NCI-H1092 (cell line): ENCODE measurements at places on chromosomes 5 and 9.
A peak's percentile ranks its signal among the peaks of the same experiment; 100 is the strongest.

DNA sequence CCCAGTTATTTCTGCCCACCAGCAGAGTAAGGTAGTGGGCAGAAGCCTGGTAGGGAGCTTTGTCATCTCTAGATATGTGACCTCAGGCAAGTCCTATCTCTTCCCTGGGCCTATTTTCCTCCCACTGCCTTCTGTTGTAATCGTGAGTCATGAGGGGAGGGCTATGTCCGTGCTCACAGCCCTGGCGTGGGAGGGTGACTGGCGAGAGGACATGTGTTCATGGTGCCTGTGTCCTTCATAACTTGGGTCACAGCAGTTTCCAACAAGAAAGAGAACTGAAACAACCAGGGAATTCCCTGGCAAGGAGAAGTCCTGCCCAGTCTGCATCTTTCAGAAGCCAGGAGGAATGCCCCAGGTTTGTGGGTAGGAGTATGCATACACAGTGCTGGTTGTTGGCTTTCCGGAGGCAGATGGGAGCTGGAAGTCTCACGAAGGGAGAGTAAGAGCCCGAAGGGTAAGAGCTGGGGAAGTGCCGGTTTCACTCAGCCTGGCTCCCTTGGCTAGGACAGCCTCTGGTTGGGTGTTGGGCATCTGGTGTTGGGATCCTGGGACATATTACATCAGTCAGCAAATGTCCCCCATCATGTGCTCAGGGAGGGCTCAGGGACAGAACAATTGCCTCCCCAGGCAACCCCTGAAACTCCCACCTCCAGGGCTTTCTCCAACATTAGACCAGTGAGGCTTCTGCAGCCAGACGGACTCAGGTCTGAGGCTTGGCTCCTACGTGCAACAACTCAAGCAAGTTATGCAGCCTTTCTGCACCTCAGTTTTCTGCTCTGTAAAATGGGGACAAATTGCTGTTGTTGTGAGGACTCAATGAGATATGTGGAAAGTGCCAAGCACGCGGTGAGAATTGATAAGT is 4.3 kb upstream of the TIFAB start:
- no peak for DNase-seq

- DNase-seq, result no peak
These were observed 1782.4 kb upstream of the WWC1 start for GRCh38 chr5:166509085-166509484.

GRCh38 chr9:20604562-20604961 is 17.7 kb downstream of the MLLT3 start:
- no peak for DNase-seq

DNA sequence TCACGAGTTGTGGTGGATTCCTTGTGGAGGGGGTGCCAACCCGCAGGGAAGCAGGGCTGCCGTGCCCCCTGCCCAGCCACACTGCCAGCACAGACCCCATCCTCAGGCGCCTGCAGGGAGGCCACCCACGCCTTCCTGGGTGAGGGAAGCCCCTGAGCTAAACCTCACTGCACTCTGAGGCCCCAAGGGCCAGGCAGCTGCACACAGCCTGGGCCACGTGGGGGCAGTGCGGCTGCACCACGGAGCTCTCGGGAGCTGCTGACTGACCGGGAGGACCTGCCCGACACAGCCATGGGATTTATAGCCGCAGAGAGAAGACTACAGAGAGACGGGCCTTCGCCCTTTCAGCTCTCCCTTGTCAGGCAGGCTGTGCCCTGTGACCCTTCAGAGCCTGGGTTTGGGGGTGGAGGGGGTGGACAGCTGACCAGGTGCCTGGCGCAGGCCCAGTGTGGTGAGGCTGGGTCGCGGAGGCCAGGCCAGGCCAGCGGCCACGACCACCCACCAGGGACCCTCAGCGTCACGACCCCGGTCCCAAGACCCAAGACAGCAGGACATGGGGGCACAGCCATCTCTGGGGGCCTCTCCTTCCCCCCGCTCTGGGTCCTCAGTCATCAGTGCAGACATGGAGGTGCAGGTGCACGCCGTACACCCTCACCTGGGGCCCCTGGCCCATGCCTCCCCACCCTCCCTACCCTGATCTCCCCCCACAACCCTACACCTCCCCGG is 4.3 kb upstream of the AHRR start:
- DNase-seq, result peak; percentile 64

DNA sequence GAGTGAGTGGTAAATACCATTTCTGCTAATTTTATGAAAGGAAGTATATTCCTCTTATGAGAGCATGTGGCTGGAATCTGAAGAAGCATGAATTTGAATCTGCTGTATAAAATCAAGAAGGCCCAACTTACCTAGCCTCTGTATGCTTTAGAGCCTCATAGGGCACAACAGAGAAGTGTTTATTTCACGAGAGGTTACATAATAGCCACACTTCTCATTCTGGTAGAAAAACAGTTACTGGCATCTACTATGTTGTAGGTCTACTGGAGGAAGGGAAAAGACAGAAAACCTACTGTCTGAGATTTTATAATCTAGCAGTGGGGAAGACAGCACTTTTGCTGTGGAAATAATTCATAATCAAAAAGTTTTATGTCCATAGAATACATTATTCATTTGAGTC is 172.6 kb upstream of the ZNF608 start:
- DNase-seq, result no peak

- no peak for DNase-seq
These were observed 109.8 kb downstream of the NR6A1 start for GRCh38 chr9:124661271-124661670.

GRCh38 chr5:89606939-89607534 is 724.1 kb upstream of the MEF2C start:
- no peak for DNase-seq

- DNase-seq, result no peak
These were observed 14.7 kb downstream of the SLC45A2 start for GRCh38 chr5:33969572-33970452.

DNA sequence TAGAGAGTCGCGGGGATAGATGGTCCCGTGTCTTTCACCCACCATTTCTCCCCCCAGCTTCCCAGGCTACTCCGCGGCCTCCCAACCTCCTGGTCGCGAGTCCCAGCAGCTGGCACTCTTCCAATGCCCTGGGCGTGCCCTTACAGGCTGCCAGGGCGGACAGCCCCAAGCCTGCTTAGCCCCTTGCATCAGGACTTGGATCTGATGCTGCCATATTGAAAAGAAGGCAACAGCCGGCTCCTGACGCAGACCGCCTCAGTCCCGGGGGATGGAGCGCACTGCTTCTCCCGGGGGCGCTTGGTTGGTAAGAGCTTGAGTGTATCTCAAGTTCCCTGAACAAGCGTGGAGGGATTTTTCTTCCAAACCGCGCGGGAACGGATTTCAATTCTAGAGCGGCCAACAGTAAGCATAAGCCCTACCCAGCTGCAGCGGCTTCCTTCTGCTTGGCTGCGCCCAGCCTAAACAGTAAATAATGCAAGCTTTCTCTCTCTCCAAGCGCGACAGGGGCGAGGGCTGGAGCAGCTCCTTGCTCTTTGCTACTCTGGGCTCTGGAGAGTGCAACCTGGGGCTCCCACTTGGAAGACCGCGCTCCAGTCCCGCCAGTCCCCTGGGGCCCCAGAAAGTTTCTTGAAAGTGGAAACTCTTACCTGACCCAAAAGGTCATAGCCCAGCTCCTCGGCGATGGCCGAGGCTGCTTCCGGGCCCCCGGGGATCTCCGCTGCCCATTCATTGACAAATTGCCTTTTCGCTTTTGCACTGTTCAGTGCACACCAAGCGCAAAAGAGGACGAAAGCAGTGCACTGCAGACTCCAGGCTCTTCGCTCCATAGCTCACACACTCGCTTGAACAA is 607 bp downstream of the PCSK1 start:
- DNase-seq, result peak; percentile 70

DNA sequence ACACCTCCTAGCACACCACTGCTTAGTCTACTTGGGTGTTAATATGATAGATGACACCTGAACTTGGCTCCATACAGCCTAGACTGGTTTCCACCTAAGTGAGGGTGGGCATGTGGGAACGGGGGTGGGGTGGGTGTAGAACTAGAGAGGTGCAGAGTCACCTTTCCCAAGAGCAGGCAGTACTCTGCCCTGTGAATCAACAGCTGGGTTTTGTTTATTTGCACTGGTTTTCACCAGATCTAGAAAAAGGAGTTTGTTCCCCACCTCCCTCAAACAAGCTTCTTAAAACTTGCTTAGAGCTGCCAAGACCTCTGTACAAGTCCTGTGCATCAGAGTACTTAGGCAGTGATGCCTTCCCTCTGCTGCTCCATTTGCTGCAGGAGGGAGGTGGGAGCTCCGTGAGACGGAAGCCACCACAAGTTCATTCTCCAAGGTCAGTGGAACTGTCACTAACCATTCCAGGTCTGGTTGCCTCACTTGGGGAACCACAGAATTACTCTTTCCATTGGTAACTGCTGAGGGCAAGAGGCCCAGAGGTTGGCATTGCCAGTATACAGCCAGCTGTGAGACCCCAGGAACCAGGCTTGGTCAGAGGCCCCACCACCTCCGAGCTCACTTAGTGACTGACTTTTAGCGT is 163.5 kb downstream of the NR3C1 start:
- no peak for DNase-seq

GRCh38 chr9:1055166-1055565 is 5.0 kb downstream of the DMRT2 start:
- DNase-seq, result no peak

GRCh38 chr5:57445705-57446037 is 36.9 kb downstream of the ACTBL2 start:
- DNase-seq, result no peak

DNA sequence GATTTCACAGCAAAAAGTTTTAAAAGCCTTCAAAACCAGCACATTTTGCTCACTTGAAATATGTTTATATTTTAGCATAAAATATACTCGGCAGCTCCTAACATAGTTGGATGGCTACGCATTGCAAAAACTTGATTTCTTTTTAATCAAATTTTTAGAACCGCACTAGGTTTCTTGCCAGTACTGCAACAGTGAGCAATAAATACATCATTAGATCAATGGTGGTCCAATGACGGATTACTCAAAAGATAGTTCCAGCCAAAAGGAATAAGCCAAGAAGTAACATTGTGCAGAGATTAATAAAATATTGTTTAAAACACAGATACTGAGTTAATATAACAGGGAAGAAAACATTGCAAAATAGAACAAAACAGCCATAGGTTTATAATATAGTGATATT is 5.5 kb downstream of the MARCHF3 start:
- DNase-seq, result no peak
